ENCODE measurements at places on chromosomes 12 and 14.

DNA sequence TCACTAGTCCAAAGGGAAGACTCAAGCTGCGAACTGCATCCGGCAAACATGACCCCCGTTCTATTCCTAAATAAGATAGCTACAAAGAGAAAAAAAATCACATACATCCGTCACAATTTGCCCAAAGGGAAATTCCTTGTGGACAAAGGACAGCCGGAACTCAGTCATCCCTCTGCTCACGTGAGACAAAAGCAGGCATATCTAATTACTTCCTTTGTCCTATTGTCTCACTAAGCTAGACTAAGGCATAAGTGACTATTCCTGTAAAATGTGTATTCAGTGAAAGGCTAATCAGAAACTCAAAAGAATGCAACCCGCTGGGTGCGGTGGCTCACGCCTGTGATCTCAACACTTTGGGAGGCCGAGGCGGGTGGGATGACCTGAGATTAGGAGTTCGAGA is 27.2 kb upstream of the NINJ2 start:
- DNase-seq = no peak

DNA sequence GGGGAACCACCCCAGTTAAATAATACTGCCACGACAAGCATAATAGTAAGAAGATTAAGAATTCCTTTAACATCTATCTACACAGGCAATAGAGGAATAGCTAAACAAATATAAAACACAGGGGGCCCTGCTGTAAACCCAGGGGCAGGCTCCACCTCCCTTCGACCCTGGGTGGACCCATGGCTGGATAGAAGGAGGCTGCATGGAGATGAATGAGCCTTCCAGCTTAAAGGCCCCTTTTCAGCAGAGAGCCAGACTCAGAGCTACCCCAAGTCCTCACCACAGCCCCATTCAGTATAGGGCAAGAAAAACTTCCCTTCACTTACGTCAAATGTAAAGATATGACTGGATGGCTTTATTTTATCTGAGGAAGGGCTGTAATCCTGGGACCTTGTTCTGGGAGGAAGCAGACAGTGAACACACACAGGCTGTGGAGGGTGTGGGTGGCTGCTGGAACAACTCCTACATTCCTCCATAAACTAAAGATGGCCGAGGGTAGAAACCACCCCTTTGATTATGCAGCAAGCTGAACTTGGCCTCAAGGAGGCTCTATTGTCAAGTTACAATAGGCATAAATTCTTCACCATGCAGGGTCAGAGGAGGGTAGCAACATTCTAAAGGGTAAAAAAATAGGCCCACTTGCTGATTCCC is 30.4 kb downstream of the NUAK1 start:
- no peak for DNase-seq

GRCh38 chr14:64795211-64795610 is 84.5 kb downstream of the SPTB start:
- no peak for DNase-seq

DNA sequence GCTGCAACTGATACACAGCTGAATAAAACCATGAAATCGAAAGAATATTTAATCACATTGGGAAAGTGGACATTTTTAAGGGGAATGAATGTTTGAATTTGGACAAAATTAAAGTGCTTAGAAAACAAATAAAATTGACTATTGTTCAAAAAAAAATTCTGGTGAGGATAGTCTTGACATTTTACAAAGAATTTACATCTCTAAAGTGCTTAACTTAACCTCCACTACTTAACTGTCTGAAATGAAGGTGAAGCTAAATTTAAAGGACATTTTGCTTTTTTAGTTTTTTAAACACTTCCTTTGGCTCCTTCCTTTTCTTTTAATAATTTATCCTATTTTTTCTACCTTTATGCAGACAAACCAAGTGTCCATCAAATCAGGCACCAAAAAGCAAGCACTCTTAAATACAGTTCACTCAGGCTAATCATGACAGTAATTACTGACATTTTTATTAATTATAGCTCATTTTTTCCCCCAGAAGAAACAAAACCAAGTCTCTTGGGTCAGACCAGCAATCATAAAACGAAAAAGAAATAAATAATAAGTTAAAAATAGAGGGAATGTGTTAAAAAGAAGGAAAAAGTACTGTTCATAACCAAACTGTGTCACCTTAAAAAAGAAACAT is 5.7 kb upstream of the CCND2 start:
- no peak for DNase-seq

- no peak for DNase-seq
These were observed 79.0 kb downstream of the WDR20 start for GRCh38 chr14:102218688-102219087.

DNA sequence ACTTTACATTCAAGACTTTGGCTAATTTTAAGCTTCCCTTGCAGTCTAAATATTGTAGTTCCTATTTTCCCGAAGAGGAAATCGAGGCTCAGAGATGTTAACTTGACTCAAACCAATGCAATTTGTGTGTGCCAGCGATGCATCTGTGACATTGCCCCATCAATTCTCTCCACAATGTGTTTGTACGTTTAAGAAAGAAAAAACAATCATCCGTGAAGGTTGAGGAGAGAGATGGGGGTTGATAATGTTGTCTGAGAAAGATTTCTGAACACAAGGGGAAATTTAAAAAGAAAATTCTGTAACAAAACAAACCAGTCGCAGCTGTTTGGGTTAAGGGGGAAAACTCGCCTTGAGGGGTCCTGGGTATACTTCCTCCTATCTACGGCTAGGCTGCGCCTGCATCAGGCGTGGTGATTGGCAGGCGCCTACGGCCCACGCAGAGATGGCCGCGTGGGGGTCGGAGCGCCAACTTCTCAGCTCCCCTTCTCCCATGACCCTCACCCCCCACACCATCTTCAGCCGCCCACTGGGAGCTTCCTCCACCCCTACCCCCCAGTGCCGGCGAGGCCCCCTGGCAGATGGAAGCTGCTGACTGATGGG is 12.3 kb downstream of the SIX1 start:
- no peak for DNase-seq

DNA sequence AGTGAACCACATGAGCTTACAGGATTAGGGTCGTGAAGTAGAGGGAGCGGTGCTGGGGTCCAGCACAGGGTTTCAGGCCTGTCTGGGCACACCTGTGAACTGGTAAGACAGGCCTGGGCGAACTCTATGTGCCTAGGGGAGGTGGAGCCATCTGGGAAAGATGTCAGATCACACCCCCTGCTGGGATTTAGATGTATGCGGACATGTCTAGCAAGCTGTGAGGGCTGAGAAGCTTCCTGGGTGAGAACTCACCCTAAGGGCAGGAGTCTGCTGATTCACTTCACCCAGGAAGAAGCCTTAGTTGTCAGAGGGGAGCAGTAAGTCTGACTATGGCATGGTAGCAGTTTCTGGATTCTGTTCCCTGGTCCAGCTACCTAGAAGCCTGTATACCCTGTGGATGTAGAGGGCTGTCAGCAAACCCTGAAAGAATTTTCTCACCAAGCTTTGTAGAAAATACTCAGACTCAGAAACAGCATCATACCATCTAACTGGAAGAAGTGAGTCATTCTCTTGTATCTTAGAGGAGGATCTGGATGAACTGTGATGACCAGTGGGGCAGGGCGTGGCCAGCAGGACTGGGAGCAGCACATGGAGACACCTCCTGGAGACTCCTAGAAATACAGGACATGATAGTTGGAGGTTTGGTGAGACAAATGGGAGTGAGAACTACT is 11.2 kb upstream of the PYGL start:
- DNase-seq = peak; percentile 44

DNA sequence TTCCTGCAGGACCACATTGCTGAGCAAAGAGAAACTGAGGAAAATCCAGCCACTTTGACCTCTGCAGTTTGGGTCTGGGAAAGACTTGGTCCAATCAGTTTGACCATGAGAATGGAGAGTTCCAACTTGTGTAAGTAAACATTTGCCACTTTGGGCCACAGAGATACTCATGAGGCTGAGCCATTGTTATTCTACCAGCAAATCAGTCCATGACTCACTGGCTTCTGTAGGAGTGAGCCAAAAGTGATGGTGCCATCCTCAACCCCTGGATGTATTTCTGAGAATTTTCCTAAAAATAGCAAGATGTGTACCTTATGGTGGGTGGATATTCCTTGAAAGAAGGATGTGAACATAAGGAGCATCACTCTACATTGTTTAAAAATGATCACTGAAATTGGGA is 192.9 kb upstream of the OR4E1 start:
- DNase-seq = no peak

DNA sequence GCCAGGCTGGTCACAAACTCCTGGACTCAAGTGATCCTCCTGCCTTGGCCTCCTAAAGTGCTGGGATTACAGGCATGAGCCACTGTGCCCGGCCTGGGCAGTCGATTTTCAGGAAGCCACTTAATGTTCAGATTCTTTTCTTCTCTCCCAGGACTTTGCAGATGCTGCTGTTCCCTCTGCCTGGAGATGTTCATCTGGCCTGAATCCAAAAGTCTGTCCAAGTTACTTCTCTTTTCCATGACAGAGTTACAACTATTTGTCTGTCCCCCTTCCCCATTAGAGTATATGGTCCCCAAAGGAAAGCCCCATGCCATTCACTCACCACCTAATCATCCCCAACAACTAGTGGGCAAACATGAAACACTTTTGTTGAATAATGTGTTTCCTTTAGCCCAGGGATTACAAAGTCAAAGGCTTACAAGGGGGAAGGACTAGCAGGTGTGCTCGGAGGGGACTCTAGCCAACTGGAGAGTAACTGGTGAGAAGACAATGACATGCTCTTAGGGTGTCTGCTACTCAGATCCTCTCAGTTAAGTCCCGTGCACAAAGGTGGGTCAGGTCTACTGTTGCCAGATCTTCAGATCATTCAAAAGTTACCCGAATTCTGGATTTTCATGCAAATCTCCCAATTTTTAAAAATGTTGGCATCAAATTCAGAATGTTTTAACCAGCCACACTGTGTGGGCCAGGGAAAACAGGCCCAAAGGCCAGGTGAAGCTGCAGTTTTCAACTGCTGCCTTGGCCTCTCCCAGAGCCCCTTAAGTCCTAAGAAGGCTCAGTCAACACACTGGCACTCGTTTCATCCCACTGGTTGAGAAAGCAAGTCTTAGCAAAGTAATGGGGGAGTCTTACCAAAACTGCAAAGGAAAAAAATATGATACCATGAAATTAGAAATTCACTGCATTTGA is 29.6 kb downstream of the NUDT4 start:
- no peak for DNase-seq

GRCh38 chr12:116545936-116546335 is 13.2 kb upstream of the MAP1LC3B2 start:
- DNase-seq = no peak

DNA sequence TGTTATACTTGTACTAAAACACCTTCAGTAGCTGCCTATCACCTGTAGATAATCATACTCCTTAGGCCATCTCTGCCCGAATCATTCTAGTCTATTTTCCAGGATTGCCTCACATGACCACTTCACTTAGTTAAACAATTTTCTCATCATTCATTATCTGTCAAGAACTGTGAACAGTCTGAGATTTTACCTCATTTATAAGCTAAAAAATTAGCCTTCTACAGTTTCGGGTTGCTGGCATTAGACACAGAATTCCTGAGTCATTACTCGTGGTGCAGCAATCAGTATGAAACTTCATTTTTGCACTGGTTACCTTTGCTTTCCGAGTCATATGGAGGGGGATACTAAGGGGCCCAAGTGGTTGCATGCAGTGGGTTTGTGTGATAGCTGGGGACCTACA is 57.6 kb upstream of the OTOGL start:
- no peak for DNase-seq

- no peak for DNase-seq
These were observed 141.0 kb downstream of the SLC8A3 start for GRCh38 chr14:70047598-70048312.

- no peak for DNase-seq
These were observed 349.7 kb downstream of the ATP23 start for GRCh38 chr12:58291106-58291505.

DNA sequence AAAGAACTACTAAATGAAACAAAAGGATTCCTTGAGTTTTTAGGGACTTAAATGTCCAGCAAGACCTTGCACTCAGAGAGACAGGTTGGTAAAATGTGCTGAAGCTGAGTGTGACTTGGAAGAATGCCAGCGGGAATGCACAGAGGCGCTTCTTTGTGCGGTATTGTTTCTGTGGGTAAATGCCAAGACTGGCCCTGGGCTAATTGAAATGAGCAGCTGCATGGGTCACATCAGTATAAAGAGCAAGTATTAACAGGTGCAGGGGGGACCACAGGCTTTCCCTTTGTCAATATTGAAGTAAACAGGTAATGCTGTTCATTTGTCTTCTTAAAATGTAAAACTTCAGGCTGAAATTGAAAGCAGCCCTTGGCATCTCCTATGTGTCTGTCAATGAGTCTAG is 74.3 kb downstream of the LMO3 start:
- DNase-seq = no peak

DNA sequence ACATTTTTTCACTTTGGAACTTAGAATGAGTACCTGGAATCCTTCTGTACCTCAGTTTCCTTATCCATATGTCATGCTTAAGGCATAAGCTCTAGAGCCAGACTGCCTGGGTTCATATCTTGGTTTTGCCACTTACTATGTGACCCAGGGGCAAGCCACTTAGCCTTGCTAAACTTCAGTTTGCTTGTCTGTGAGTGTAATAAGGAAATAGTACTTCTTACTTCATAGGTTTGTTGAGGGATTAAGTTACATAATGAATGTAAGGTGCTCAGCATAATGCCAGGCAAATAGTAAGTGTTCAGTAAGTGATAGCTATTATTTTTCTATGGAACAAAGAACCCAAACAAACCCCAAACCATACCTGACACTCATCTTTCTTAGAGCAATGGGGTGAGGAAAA is 225.1 kb downstream of the BCAT1 start:
- no peak for DNase-seq

DNA sequence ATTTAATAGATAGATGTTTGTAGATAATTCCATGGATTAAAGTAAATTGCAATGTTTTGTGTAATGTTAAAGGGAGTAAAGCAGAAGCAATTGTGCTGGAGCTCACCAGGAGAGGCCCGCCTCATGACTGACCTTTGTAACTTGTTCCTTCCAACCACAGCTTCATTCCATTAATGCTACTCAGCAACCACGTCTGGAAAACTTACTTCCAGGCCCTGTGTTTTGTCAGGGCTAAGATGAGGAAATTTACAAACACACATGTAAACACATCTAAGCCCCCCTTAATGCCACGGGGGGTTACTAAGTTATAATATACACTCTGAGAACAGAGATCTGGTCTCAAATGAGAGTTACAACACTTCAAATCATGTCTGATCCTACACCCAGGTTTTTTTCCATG is 12.4 kb downstream of the LUM start:
- DNase-seq = no peak

- DNase-seq = no peak
These were observed 31.7 kb downstream of the SMOC1 start for GRCh38 chr14:69910871-69911270.

- DNase-seq = peak; percentile 42
These were observed 577.7 kb downstream of the SLC16A7 start for GRCh38 chr12:60173224-60174170.

Data from NCI-H524 treated with DMSO at 0.1 percent for 48 hours (cell line).